IMR-90 (cell line): ENCODE measurements at places on chromosomes 6 and 20. TPM values are rescaled to one million over a fixed set of nuclear protein-coding genes. Genes with fewer than 3 reads are reported as not detected.

- no peak for DNase-seq
- peaks cover 5% of the 10 kb centered on the region for H3K4me1 ChIP-seq
- H3K4me3 ChIP-seq: no peak overlapping the region
- H3K27ac ChIP-seq: no peak overlapping the region
- no peaks in the 10 kb centered on the region for H3K27me3 ChIP-seq
Observed at GRCh38 chr20:37356387-37356786, 10.4 kb downstream of the SRC start.

DNA sequence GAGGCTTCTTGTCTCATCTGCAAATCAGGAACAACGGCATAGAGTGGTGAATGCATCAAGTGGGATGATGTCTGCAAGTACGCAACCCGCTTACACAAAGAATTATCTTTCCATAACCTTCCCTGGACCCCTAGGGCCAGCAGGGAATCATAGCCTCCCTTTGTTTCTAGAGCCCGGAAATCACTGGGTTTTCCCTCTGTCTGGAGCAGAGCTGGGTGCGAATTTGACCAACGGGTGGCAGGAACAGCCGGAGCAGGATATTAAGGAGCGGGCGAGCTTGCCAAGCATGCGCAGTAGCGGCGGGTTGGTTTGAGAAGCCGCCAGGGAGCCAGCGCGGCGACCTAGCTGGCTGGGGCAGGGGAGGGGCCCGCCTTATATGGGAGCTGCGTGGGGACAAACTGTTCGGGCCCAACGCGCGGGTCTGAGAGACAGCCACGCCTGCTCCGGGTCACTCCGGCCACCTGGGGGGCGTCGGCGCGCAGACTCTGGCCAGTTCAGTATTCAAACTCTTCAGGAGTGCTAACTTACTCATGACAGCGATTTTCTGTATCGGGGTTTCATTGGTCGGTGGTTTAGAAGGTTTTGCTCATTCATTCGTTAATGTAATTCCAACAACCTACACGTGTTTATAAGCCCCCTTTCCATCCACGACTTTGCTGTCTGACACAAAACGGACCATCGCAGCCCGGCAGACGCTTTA, 1.6 kb upstream of the KIF16B start:
- H3K4me3 ChIP-seq: peak overlapping the region; percentile 44
- no peaks in the 10 kb centered on the region for H3K27me3 ChIP-seq
- H3K27ac ChIP-seq: no peak overlapping the region
- peaks cover 12% of the 10 kb centered on the region for H3K4me1 ChIP-seq

DNA sequence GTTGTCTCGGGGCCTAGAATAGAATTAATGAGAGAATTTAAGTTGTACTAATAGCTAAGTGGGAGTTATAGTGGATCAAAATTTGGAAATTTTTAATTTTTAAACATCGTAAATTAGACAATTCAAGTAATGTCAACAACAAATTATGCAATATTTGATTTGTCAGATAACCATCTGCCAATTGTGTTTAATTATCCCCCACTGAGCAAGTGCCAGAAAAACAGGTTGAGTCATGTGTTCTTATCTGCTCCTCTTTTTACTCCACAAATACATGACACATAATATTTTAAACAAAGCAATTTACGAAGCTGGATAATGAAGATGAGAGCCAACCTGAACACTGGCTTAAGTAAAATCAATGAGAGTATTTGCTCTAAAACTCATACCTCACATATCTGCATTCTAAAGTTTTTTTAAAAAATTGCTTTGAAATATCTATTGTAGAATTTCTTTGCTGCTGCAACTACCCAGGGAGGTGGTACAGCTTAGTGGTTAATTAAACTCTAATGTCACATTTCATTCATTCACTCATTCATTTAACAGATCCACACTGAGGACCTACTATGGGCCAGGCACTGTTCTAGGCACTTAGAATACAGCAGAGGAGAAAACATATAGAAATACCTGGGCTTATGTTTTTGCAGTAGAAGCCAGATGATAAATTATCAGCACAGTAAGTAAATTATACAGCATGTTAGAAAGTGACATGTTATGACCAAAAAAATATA, 57.1 kb upstream of the MAP7 start:
- H3K4me3 ChIP-seq: no peak overlapping the region
- H3K27me3 ChIP-seq: no peaks in the 10 kb centered on the region
- peaks cover 4% of the 10 kb centered on the region; the same call in 1 of the 2 replicates for H3K36me3 ChIP-seq
- H3K27ac ChIP-seq: no peak overlapping the region
- DNase-seq: peak; percentile 67

- no peak overlapping the region for H3K4me3 ChIP-seq
- DNase-seq: no peak
- H3K36me3 ChIP-seq: no peaks in the 10 kb centered on the region
- H3K4me1 ChIP-seq: no peaks in the 10 kb centered on the region
Observed at GRCh38 chr20:59103573-59103972, 60.0 kb upstream of the ZNF831 start.

GRCh38 chr6:73738367-73739028, 42.5 kb downstream of the CD109 start:
- peaks cover under 1% of the 10 kb centered on the region; the same call in 1 of the 2 replicates for H3K4me1 ChIP-seq
- H3K4me3 ChIP-seq: no peak overlapping the region
- H3K36me3 ChIP-seq: no peaks in the 10 kb centered on the region
- H3K27me3 ChIP-seq: no peaks in the 10 kb centered on the region

- H3K27me3 ChIP-seq: no peaks in the 10 kb centered on the region
- no peak overlapping the region for H3K27ac ChIP-seq
- no peak for DNase-seq
- H3K36me3 ChIP-seq: no peaks in the 10 kb centered on the region
Observed at GRCh38 chr6:145480024-145480423, 255.3 kb downstream of the EPM2A start.

DNA sequence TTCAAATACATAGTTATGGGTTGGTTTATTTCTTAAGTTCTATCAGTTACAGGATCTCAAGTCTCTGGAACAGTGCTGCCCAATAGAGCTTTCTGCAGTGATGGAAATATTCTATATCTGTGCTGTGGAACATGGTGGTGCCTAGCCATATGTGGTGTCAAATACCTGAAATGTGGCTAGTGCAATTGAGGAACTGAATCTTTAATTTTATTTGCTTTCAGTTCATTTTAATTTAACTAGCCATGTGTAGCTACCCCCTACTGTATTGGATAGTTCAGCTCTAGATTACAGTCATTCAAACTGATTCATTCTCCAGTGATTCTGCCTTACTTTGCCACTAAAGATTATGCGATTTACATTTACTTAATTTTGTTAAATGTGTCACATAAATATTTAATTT, 503.2 kb downstream of the CDKAL1 start:
- no peaks in the 10 kb centered on the region for H3K27me3 ChIP-seq
- no peak overlapping the region for H3K27ac ChIP-seq
- H3K4me3 ChIP-seq: no peak overlapping the region
- no peak for DNase-seq

GRCh38 chr6:113630738-113631535, 226.2 kb upstream of the MARCKS start:
- H3K4me3 ChIP-seq: no peak overlapping the region
- peaks cover 20% of the 10 kb centered on the region for H3K4me1 ChIP-seq
- H3K27me3 ChIP-seq: no peaks in the 10 kb centered on the region
- peak; percentile 86 for DNase-seq
- 0 out of 2 replicates have a peak overlapping the region, but pooled peaks have one; percentile 0 for H3K27ac ChIP-seq

DNA sequence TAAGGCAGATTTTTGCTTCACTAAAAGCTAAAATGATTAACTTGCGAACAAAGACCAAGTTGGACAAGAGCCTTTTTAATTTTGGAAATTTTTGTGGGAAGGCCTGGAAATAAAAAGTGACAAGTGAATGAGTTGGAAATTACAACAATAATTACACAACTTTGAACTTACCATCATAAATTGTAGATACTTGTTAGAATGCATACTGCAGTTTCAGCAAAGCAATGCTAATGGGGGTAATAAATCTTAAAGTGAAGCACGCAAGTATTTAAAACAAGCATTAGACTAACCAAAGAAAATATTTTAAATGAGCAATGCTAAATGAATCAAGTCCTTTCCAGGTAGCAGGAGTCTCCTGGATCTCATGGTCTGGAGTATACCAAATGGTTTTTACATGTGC, 83.2 kb upstream of the EYA4 start:
- H3K4me3 ChIP-seq: no peak overlapping the region
- peaks cover 5% of the 10 kb centered on the region for H3K4me1 ChIP-seq
- no peak for DNase-seq

DNA sequence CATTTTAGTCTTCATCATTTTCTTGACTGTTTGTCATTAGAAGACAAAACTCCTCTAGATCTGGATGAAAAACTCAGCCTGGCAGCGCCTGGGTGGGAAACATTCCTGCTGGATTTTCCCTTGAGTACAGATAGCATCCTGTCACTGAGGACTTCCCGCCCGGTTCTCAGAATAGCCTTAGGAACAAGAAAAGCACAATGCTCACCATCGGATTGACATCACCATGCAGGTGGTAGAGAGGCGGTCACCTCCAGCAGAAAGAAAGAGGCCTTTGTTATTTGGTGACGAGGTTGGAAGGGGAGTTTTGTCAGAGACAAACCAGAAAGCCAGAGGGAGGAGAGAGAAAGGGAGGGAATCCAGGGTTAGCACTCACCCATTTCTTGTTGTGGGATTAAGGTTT, 39.8 kb downstream of the KIF25 start:
- no peak for DNase-seq
- H3K4me1 ChIP-seq: peaks cover 6% of the 10 kb centered on the region
- H3K27ac ChIP-seq: no peak overlapping the region

DNA sequence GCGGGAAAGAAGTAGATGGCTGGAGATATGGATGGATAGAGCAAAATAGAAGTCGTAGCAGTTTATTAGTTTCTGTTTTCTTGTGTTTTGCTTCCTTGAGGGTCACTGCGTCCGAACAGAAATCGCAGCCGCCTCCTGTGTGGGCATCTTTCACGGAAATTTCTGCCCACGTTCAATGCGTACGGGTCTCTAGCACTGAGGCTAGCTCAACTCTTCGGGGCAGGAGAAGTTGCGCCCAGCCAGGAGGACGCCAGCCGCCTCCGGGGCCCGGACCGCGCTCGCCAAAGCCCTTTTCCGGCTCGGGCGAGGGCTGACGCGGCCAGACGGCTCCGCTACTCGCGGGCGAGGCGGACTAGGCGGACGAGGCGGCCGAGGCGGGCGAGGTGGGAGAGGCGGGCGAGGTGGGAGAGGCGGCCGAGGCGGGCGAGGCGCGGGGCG, 814 bp downstream of the TFAP2B start:
- H3K36me3 ChIP-seq: no peaks in the 10 kb centered on the region
- no peak overlapping the region for H3K4me3 ChIP-seq
- peaks cover 56% of the 10 kb centered on the region for H3K27me3 ChIP-seq
- H3K4me1 ChIP-seq: no peaks in the 10 kb centered on the region
- H3K27ac ChIP-seq: no peak overlapping the region
- no peak for DNase-seq

GRCh38 chr20:59614714-59615113, 10.4 kb downstream of the PHACTR3 start:
- no peaks in the 10 kb centered on the region for H3K27me3 ChIP-seq
- H3K4me3 ChIP-seq: no peak overlapping the region
- H3K4me1 ChIP-seq: no peaks in the 10 kb centered on the region

GRCh38 chr6:52517502-52518278, 59.2 kb downstream of the TRAM2 start:
- H3K27ac ChIP-seq: peak overlapping the region; percentile 90
- peaks cover 30% of the 10 kb centered on the region for H3K36me3 ChIP-seq
- no peak overlapping the region for H3K4me3 ChIP-seq
- peaks cover 48% of the 10 kb centered on the region for H3K4me1 ChIP-seq

GRCh38 chr20:58094160-58094559, 134.3 kb downstream of the ANKRD60 start:
- no peaks in the 10 kb centered on the region for H3K4me1 ChIP-seq
- H3K4me3 ChIP-seq: no peak overlapping the region
- no peak overlapping the region for H3K27ac ChIP-seq
- H3K36me3 ChIP-seq: no peaks in the 10 kb centered on the region

GRCh38 chr6:19715167-19715551, 122.0 kb upstream of the ID4 start:
- peaks cover 3% of the 10 kb centered on the region for H3K4me1 ChIP-seq
- H3K27ac ChIP-seq: no peak overlapping the region
- no peaks in the 10 kb centered on the region for H3K36me3 ChIP-seq
- no peaks in the 10 kb centered on the region for H3K27me3 ChIP-seq

DNA sequence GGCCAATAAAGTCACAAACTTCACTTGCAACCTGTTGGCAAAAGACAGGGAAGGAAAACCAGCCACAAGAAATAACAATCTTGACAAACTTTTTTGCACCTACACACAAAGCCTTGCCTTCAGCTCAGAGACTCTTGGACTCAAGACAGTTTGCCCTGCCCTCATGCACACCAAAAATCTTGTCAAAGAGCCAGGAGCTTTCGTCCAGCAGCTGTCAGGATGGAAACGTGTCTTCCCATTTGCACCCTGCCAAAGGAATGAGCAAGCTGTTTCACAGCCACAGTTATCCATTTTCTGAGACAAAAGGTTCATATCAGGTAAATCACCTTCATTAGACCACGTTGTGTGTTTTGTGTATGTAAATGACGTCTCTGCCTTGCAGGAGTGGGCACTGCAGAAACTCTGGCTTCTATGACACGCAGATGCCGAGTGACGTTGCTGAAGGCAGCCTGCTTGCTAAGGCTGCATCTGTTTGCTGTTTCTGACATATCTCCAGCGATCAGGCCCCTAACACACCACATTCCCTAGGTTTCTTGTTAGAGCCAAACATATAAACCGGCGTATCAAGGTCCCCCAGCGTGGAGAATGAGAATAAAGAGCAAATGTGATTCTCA, 193.4 kb downstream of the SYNDIG1 start:
- H3K4me3 ChIP-seq: no peak overlapping the region
- DNase-seq: peak; percentile 48
- no peak overlapping the region for H3K27ac ChIP-seq
- peaks cover 22% of the 10 kb centered on the region for H3K27me3 ChIP-seq
- peaks cover 4% of the 10 kb centered on the region; the same call in 1 of the 2 replicates for H3K4me1 ChIP-seq

DNA sequence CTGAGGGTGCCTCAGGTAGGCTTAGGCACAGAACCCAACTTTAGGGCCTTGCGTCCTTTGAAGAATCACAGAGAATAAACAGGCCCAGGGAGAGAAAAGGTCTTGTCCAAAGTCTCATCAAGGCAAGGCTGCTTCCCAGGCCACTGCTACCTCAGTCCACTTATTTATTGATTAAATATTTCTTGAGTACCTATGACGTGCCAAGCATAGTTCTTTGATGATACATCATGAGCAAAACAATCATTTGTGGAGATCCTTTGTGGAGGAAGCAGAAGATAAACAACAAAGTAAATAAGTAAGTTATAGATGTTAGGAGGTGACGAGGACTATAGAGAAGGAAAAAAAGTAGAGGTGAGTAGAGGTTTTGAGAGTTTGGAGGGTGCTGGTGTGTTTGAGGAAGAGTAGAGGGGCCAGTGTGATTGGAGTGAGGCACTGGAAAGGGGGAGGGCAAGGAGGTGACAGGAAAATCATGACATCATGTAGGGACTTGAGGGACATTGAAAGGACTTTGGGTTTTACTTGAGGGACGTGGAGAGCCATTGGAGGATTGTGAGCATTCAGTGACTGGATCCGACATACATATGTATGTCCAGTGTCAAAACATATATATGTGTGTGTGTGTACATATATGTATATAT, 14.1 kb upstream of the CHMP4B start:
- no peaks in the 10 kb centered on the region for H3K27me3 ChIP-seq
- no peak overlapping the region for H3K27ac ChIP-seq
- no peak for DNase-seq
- no peak overlapping the region for H3K4me3 ChIP-seq

- no peak for DNase-seq
- H3K27ac ChIP-seq: no peak overlapping the region
- H3K27me3 ChIP-seq: peaks cover 31% of the 10 kb centered on the region
- H3K4me1 ChIP-seq: no peaks in the 10 kb centered on the region
Observed at GRCh38 chr6:35745509-35745908, 8.7 kb downstream of the ARMC12 start.

TCF15 gene
- not detected in 2 replicates for total RNA-seq

SMIM26 gene
- total RNA-seq: 42.8 and 49.2 TPM in 2 replicates

EYS gene
- under 0.01 TPM in 2 replicates for total RNA-seq

ADAM33 gene
- total RNA-seq: under 0.01 and 0.18 TPM in 2 replicates
